Melanocyte of skin (primary cell): ENCODE measurements at places on chromosomes 3 and 15. TPM values are rescaled to one million over a fixed set of nuclear protein-coding genes. Genes with fewer than 3 reads are reported as not detected.

Gene SOX2
- 0.34 and 5.8 TPM in 2 replicates for total RNA-seq

Gene PRRT3
- total RNA-seq = 1.00 and 1.7 TPM in 2 replicates

Gene ARL6IP5
- 52.3 and 89.8 TPM in 2 replicates for total RNA-seq

Gene MUSTN1
- total RNA-seq = not detected in 2 replicates

Gene COL6A6
- not detected in 2 replicates for total RNA-seq

Gene PRSS50
- not detected in 2 replicates for total RNA-seq

Gene ZNF662
- 0.69 and 0.73 TPM in 2 replicates for total RNA-seq

Gene AGTR1
- not detected in 2 replicates for total RNA-seq

Gene CLASP2
- 77.3 and 94.1 TPM in 2 replicates for total RNA-seq

Gene IFT57
- 30.6 and 54.5 TPM in 2 replicates for total RNA-seq

Gene ALPK3
- under 0.01 and 0.34 TPM in 2 replicates for total RNA-seq

Gene HRG
- total RNA-seq = not detected in 2 replicates

Gene CHST2
- total RNA-seq = 12.2 and 12.7 TPM in 2 replicates
